Stimulated activated CD4-positive, alpha-beta T cell treated with anti-CD3 and anti-CD28 coated beads, Interleukin-1b, Interleukin-23, amount 100 ng/mL, for 1 hour (primary cell): ENCODE measurements at places on chromosomes 7 and 10.

DNA sequence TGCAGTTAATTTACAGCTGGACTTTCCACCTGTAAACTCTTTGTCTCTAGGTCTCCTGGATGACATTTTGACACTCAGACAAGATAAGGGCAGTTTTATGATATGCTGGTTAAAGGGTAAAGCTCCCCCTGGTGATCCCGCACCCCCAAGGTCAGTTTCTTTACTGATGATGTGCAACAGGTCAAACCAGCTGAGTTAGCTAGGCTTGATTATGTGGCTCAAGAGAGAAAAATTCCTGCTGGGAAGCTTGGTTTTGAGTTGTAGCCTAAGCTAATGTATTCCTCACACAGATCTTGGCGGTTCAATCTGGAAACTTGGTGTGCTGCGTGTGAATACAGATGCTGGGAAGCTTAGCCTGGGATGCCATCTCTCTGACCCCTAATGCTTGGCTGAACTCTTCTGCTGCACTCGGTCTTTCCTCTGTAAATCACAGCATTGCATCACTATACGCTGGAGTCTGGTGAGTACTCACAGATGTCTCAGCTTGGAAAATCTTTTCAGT lies 11.4 kb upstream of the AKR1D1 start:
- DNase-seq, result no peak

GRCh38 chr10:30553626-30554439 lies 75.7 kb downstream of the LYZL2 start:
- DNase-seq, result no peak

GRCh38 chr10:59627366-59628018 lies 82.2 kb downstream of the SLC16A9 start:
- DNase-seq, result no peak

DNA sequence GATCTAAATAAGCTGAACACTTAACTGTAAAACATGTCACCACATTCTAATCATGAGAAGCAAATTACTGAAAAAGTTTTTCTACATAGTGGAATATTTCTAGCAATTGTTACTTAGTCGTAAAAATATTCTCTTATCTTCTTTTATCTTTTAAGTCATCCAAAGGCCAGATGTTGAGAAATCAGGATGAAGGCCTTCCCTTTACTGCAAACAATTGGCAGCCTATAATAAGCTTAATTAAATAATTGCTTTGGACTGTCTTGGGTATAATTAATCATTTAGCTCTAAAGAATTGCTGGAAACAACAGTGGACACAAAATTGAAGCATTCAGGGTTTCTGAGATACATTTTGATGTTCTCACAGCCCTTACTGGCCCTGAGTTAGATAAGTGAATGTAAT lies 226.5 kb downstream of the FANK1 start:
- DNase-seq, result no peak

GRCh38 chr7:43700059-43700501 lies 29.2 kb downstream of the COA1 start:
- no peak for DNase-seq

GRCh38 chr10:42754155-42755027 lies 28.2 kb upstream of the BMS1 start:
- no peak for DNase-seq

- DNase-seq, result no peak
These were observed 181.0 kb downstream of the GATA3 start for GRCh38 chr10:8235253-8236027.
